Endothelial cell of umbilical vein (primary cell): ENCODE measurements at places on chromosomes 12 and 14. TPM values are rescaled to one million over a fixed set of nuclear protein-coding genes. Genes with fewer than 3 reads are reported as not detected.
A peak's percentile ranks its signal among the peaks of the same experiment; 100 is the strongest.

DNA sequence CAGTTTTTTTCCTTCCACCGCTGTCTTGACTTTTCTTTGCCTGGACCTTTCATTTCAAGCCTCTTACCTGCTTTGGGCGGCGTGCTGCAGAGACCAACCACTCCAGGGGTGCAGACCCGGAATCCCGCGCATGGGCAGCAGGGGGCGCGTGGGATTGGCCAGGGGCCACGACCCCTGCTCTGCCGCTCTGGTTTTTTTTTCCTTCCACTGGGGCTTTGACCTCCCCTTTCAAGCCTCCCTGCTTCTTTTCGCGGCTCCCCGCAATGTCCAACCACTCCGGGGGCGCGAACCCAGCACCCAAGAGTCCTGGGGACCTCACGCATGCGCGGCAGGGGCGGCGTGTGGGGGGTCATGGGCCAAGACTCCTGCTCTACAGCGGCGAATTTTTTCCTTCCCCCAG is 325.1 kb downstream of the ALG10 start:
- no peaks in the 10 kb centered on the region for H3K36me3 ChIP-seq
- H3K27me3 ChIP-seq = no peaks in the 10 kb centered on the region
- no peak for DNase-seq
- no peaks in the 10 kb centered on the region for H3K4me1 ChIP-seq
- no peak overlapping the region for H3K4me3 ChIP-seq
- H3K27ac ChIP-seq = no peak overlapping the region

Gene RNASE7
- total RNA-seq = not detected in 2 replicates

- H3K27ac ChIP-seq = no peak overlapping the region
- H3K4me3 ChIP-seq = no peak overlapping the region
- no peaks in the 10 kb centered on the region for H3K27me3 ChIP-seq
- DNase-seq = no peak
- H3K36me3 ChIP-seq = no peaks in the 10 kb centered on the region
Measured at GRCh38 chr14:90458536-90458935, 61.7 kb downstream of the CALM1 start.

GRCh38 chr14:90344331-90345238 is 12.8 kb upstream of the NRDE2 start:
- H3K27ac ChIP-seq = no peak overlapping the region
- no peaks in the 10 kb centered on the region for H3K4me1 ChIP-seq
- no peak for DNase-seq
- H3K27me3 ChIP-seq = peaks cover 5% of the 10 kb centered on the region
- H3K36me3 ChIP-seq = no peaks in the 10 kb centered on the region
- no peak overlapping the region for H3K4me3 ChIP-seq

DNA sequence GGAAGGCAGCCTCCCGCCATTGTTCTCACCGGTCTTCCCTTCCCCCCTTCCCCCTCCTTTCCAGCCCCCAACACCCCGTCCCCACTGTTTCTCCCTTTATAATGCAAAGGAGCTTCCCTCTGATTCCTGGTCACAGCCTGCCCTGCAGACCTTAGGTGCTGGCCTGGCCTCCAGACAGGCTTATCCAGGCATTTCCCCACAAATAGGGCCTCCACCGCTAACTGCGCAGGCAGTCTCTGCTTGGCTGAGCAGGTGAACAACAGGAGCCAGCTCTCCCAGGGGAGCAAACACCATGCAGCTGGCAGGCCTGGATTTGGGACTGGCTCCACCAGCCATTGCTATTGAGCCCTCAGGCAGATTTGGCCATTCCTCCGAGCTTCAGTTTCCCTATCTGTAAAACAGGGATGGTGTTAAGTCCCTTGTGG is 46.0 kb downstream of the SMIM41 start:
- no peaks in the 10 kb centered on the region for H3K36me3 ChIP-seq
- H3K27me3 ChIP-seq = no peaks in the 10 kb centered on the region
- DNase-seq = no peak
- H3K4me1 ChIP-seq = peaks cover 37% of the 10 kb centered on the region
- H3K27ac ChIP-seq = peak overlapping the region; percentile 98
